Stimulated activated CD8-positive, alpha-beta memory T cell treated with anti-CD3 and anti-CD28 coated beads, Interleukin-15, amount 100 ng/mL, for 24 hours (primary cell): ENCODE measurements at places on chromosomes 12 and 14.

DNA sequence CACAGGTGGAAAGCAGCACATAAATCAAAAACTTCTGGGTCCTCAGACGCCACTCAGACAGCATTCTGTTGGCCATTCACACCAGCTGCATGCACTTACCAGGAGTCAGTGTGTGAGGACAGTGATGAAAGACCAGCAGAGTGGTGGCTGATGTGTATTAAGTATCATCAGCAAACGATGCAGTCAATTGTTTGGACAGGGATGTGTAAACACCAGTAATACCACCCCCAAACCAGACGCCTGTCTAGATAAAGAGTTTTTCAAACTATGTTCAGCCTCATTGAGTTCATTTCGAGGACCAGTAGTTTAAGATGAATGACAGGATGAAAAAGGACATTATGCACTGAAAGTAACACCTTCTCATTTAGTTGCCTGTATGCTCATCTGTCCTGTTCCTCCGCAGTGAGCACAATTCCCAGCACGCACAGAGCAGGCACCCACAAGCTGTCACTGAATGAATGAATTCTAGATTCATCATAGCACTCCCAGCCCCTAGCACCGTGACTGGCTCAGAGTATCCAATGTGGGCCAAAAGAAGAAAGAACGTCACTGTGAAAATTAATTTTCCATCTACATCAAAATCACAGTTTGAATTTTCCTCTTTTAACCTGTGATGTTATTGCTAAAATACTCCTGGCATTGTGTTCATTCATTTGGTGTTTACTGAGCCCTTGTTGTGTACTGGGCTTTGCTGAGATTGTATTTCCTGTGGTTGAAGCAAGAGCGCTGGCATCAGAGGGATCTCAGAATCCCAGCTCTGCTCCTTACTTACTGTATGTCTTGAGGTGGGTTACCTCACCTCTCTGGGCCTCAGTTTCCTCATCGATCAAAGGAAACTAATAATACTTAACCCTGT, 124.8 kb upstream of the NOS1 start:
- DNase-seq: no peak

DNA sequence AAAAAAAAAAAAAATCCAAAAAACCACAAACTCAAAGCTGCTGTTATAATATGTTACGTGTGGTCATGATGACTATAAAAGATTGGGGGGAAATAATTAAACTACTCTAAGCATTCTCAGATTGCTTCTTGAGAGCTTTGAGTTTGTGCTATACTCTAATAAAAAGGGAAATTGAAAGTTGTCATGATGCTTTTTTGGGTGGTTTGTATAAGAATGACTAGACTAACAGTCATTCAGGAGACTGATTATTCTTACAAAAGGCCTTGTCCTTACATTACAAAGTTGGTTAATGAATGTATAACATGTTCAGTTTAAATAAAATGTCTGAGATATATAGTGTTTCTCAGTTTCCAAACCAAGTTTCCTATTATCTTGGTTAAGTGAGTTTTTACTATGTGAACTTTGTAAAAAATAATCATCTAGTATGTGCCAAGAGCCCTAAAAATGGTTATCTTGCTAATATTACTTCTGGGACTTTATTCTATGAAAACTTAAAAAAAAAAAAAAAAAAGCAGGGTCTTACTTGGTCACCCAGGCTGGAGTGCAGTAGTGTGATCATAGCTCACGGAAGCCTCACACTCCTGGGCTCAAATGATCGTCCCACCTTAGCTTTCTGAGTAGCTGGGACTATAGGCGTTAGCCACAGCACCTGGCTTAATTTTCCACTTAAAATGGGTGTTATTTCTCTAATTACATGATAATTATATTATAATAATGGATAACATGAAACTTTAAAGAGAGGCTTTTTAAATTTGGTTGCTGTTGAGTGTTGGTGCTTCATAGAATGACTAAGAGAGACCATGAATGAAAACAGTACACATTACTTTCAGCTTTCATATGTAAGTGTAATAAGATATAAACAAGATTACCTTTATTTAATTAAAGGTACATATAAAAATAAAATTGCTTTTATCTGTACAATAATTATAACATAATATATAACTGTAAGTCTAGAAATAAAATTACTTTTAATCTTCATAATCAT, 459.6 kb upstream of the RGS6 start:
- no peak for DNase-seq

DNA sequence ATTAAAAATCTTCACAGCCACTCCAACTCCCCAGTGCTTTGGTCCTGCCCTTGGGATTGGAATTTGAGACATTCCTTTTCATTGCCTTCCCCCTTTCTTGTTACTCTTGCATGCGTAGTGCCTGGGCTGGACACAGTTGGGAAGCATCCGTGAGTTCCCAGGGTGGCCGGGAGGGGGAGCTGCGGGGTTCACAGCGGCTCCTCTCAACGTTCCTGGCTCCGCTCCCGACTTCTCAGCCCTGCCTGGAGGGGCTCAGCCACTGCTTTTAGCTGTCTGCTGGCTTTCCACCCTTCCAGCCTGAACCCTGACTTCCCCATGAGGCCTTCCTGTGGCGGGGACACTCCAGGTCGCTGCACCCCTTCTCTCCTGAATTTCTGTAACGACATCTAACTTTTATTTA, 3.2 kb downstream of the TEX52 start:
- DNase-seq: no peak

GRCh38 chr12:113238309-113238708, 17.0 kb downstream of the TPCN1 start:
- DNase-seq: no peak

GRCh38 chr12:22578328-22578727, 34.0 kb upstream of the C2CD5 start:
- no peak for DNase-seq

- DNase-seq: no peak
Observed at GRCh38 chr12:44002607-44003006, 166.7 kb downstream of the TMEM117 start.

GRCh38 chr14:38042322-38042721, 165.4 kb upstream of the SSTR1 start:
- DNase-seq: no peak

DNA sequence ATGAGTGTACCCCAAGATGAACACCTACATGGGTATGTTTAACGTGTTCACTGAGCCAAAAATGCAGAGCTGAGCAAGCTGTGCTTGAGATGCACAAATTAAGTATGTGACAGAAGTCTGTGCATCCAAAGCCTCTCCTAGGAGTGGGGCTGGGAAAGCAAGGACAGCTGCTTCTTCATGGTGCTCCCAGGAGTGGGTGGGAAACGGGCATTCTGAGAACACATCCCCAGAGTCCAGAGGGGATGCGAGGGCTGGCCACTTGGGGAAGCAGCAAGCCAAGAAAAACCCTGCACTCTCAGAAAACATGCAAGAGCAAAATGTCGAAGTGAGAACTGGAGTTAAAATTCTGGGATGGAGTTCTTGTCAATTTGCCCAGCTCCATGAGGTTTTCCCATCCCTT, 414.3 kb downstream of the BCAT1 start:
- DNase-seq: no peak

- no peak for DNase-seq
Observed at GRCh38 chr12:129617849-129618248, 286.0 kb downstream of the TMEM132D start.

GRCh38 chr12:93460902-93461301, 6.4 kb upstream of the MRPL42 start:
- no peak for DNase-seq

DNA sequence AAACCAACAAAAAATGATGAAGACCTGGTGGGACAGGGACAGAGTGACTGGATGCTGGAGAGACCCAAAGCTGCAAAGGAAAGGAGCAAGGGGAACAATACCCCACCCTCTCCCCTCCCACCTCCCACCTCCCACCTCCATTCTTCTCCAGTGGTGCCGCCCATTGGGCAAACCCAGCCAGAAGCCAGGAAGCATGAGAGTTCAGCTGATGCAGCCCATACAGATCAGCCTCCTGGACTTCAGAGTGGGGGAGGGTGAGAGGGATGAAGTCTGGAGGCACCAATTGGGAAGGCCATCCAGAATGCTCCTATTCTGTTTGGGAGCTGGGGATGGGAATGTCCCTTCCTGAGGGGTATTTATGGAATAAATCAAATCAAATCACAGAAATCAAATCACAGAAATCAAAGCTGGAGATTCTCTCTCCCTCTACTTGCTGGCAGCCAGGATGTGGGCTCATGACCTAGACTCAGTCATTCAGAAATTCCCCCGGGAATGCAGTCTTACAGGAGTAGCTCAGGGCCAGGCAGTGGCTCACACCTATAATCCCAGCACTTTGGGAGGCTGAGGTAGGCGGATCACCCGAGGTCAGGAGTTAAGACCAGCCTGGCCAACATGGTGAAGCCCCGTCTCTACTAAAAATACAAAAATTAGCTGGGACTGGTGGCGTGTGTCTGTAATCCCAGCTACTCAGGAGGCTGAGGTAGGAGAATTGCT, 31.1 kb downstream of the IRF2BPL start:
- no peak for DNase-seq

DNA sequence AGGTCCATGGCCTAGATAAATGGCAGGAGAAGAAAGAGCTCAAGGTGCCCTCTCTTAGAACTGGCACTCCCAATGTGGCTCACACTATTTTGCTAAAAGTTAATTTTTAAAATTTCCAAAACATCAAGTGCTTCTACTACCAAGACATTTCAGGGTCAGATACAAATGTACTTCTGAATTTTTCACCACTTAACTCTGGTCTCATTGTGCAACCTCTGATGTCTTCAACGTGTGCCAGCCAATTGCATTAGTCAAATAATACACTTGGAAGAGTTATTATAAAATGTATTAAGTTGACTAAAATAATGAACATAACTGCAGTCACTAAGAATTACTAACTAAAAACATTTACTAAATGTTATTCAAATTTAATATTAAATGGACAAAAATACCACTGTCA, 41.3 kb downstream of the SLC25A47 start:
- no peak for DNase-seq

- no peak for DNase-seq
Observed at GRCh38 chr14:53952533-53952932, 4.1 kb downstream of the BMP4 start.

DNA sequence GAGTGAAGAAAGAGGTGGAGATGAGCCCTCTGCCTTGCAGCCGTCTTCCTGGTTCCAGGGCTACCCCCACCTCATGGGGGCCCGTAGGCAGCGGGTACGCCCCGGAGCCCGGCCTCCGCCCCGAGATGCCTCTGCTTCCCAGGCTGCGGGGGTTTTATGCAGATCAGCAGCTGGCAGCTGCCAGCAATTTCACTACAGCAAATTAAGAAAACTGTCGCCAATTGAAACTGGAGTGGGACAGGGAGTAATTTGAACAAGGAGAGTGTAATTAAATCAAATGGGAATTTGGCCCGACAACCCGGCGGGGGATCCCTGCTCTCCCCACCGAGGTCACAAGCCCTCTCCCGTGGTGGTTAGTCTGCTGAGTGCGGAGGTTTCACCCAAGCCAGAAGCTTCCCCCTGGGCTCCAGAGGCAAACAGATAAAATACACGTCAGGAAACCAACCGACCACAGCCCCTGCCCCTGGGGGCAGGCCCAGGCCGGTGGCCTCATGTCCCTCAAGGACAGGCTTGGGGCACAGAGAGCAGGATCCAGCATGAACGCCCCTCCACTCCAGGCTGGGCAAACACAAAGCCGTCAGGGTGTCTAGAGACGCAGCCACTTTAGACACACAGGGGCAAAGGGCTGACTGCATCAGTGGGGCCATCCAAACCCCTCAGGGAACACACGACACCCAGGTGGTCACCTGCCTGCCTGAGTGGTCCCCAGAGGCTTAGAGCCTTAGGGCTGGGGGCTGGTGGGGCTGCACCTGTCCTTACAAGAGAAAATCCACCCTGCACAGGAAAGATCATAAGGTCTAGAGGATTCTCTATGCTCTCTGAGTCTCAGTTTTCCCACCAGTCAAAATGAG, 53.8 kb downstream of the TESC start:
- no peak for DNase-seq

DNA sequence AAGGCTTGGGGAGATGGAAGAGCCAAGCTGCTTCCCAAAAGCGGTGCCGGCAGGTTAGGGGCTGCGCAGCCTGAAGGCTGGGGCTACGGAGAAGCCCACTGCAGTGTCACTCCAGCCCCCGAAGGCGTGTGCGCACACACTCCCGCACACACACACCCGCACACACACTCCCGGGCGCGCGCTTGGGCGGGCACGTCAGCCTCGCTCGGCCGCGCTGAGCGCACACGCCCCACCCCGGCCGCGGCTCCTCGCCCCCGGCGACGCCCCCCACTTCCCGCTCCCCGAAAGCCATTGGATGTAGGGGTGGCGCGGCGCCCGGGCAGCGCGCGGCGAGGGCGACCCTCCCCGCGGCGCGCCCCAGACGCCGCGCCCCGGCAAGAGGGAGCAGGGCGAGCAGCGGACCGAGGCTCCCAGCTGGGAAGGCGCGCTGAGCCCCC, at the start of gene KCNK10:
Gene KCNK10, minus strand, starts transcription at position 184 of the 437 bp plus-strand sequence. CDS start 471 bp downstream, outside the sequence.
- no peak for DNase-seq

DNA sequence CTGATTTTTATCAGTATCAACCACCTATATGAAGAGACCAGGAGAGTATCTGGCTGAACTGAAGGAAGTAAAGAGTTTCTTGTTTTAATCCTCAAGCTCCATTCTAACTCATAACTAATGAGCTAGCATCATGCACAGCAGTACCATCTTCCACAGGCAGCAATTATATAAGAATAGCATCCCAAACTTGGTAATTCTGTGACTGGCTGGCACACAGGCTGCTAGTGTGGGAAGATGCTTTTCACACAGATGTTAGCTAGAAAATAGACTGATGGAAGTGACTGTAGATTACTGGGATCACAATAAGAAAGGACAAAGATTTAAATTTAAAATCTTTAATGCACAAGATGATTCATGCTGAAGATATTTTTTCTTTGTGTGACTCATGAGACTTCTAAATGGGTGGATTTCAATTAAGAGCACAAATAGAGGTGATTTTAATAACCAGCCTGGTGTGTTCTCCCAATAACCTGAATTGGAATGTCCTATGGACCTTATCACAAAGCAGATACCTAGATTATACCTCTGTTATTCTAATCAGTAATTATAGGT, 417.7 kb upstream of the ATXN7L3B start:
- no peak for DNase-seq

DNA sequence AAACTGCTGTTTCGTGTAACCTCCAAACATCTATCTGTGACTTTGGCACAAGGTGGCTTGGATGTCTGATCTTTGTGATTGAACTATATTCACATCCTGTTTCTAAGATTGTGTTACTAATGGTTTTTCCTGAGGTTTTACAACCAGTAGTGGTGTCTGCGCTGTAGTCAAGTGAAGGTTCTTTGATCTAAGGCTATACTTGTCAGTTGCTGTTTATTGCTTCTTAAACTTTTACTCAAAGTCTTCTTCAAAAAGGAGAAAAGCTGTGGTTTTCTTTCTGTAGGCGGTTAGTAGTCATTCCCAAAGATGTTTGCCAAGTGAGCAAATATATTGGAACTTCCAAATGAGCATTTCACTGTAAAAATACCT, 12.3 kb upstream of the CALM1 start:
- DNase-seq: no peak

GRCh38 chr14:20441461-20441860, 5.5 kb upstream of the KLHL33 start:
- no peak for DNase-seq

DNA sequence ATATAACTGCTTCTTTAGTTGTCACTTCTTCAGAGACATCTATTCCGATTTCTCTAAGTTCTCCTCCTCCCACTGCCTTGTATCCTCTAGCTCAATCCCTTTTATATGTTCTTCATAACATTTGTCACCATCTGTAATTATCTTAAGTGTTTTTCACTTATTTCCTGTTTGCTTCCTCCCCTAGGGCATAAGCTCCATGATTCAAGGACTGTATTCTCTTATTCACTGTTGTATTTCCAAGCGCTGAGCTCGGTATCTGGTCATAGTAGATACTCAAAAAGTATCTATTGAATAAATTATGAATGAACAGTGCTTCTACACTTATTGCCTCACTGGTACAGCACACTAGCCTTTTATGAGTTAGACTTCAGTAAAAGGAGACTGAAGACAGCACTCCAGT, 109.0 kb upstream of the TMPO start:
- DNase-seq: no peak

- DNase-seq: no peak
Observed at GRCh38 chr12:116443821-116444589, 115.2 kb upstream of the MAP1LC3B2 start.
